ENCODE measurements at places on chromosomes 16 and 17.

DNA sequence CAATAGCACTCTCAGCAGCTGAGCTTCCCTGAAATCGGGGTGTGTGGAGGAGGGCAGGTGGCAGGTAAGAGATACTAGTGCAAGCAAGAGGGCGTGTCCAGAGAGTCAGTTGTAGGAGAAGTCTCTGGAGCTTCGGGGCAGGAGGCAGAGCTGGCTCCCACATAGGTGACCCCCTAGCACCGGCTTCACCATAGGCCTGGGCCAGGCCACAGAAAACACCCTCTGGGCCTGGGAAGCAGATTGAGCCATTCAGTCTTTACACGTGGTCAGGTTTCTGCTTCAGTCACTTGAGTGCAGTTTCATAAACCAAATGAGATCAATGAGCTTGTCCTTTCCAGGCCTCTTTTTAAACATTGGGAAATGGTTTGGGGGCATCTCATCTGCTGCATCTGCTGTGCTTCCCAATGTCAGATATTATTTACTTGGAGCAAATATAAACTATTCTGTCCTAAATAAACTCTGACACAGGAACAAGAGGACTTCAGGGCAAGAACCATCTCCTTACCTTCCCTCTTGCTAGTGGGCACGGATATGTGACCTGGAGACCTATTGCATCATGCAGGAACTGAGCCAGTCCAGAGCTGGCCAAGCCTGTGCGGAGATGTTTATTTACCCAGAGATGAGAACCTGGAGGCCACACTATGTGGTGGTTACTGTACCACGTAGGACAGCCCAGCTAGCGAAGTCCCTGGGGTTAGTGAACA, 16.1 kb downstream of the CCR7 start:
- DNase-seq, result no peak

- DNase-seq, result no peak
Observed at GRCh38 chr16:181565-182021, 1.3 kb downstream of the HBQ1 start.

GRCh38 chr17:44473367-44473766, 29.8 kb downstream of the GPATCH8 start:
- no peak for DNase-seq

GRCh38 chr16:4947722-4948503, 10.2 kb upstream of the SEC14L5 start:
- no peak for DNase-seq

DNA sequence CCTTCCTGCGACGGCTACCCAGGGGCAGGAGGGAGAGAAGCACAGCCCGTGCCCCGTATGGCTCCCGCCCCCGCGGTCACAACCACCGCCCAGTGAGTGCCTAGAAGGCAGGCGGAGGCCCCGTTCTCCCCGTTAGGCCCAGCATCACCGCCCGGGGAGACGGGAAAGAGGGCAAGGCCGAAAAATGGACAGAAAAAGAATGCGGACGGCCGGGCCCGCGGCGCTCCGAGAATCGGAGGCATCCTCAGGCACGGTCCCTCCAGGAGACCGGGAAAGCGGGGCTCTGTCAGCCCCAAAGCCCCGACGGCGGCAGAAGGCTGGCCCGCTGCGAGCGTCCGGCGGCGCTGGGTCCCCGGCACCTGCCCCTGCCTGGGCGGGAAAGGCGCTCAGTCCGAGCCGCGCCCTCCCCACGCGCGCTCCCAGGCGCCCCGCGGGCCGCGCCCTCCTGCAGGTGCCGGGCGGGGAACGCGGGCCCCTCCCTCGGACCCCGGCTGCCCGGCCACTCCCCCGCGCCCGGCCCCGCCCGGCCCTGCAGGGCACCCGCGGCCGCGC, 407 bp downstream of the MCRIP1 start:
- DNase-seq, result peak; percentile 33

Measured in activated T-cell treated with anti-CD3 and anti-CD28 coated beads for 24 hours (primary cell).